Stimulated activated CD4-positive, alpha-beta T cell treated with anti-CD3 and anti-CD28 coated beads, Interleukin-4, amount 100 ng/mL, for 24 hours (primary cell): ENCODE measurements at places on chromosomes 13 and 19.
A peak's percentile ranks its signal among the peaks of the same experiment; 100 is the strongest.

GRCh38 chr13:36163286-36163685, 32.1 kb upstream of the DCLK1 start:
- DNase-seq, result no peak

DNA sequence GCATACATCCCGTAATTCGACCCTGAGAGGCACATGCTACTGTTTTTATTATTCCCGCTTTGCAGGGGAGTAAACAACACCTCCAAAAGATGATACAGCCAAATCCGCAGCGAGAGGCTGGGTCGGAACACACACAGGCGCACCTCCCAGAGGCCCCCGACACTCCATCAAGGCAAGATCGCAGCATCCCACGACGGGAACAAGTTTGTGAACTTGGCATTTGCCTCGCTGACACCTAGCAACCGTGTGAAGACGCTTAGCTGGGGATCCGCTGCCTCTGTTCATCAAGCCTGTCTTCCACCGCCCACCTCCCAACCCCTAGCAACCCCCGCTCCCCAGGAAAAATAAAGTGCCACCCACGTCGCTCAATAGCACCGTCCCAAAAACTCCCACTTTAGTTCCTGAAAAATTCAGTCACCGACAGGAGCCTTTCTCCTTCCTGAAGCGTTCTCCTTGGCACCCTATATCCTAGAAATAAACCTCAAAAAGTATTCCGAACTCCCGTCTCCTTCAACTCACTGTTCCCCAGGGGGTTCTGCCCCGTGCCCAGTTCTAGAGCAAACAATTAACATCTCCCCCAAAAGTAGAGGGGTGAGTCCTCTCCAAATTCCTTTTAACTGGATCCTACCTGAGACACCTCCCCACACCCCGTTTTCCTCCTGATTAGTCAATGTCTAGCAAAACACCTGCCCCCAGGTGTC, 1.7 kb downstream of the GNG7 start:
- no peak for DNase-seq

DNA sequence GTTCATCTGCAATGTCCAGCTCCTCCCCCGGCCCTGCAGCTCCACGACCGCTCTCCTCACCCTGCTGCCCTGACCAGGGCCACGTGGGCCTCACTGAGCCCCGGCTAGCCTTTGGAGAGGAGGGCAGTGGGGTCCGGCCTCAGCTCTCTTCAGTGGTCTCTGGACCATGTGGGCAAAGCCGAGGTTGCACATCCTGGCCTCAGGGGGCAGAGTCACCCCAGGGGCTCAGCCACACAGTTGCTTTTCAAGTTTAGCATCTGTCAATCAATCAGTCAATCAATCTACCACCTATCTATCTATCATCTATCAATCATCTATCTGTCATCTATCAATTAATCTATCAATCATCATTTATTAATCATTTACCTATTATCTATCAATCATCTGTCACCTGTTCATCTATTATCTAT, 3.0 kb upstream of the DIRAS1 start:
- no peak for DNase-seq

DNA sequence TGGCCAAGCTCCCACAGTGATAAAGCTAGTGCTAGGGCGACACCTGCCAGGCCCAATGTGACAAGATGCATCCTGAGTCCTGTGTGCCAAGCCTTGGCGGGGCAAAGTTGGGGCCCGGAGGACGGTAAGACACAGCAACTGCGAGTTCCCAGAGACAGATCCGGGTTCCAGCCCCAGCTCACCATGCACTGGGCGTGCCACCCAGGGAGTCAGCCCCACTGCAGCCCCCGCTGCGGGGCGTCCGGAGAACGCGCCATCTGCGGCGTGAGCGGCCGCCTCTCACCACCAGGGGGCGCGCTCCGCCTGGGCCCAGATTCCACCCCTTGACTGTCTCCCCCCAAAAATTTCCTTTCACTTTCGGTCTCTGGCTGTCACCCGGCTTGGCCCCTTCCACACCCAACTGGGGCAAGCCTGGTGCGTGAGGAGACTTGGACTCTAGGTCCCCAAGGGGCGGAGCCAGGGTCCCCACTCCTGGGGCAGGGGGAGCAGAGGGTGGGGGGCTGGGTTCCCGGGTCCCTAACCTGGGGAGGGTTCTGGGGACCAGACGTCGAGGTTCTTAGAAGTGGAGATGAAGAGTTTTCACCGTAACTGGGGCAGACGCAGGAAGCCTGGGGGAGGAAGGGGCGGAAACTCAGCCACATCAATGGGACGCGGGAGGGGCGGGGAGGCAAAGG, at the start of gene FLT3LG:
FLT3LG (plus strand) TSS at position 348 of the 674 bp plus-strand sequence. CDS start 425 bp downstream, outside the sequence.
- peak; percentile 92 for DNase-seq
